CD4-positive, alpha-beta T cell treated with Interleukin-17A for 1 hour (primary cell): ENCODE measurements at places on chromosomes 12 and 14.
A peak's percentile ranks its signal among the peaks of the same experiment; 100 is the strongest.

DNA sequence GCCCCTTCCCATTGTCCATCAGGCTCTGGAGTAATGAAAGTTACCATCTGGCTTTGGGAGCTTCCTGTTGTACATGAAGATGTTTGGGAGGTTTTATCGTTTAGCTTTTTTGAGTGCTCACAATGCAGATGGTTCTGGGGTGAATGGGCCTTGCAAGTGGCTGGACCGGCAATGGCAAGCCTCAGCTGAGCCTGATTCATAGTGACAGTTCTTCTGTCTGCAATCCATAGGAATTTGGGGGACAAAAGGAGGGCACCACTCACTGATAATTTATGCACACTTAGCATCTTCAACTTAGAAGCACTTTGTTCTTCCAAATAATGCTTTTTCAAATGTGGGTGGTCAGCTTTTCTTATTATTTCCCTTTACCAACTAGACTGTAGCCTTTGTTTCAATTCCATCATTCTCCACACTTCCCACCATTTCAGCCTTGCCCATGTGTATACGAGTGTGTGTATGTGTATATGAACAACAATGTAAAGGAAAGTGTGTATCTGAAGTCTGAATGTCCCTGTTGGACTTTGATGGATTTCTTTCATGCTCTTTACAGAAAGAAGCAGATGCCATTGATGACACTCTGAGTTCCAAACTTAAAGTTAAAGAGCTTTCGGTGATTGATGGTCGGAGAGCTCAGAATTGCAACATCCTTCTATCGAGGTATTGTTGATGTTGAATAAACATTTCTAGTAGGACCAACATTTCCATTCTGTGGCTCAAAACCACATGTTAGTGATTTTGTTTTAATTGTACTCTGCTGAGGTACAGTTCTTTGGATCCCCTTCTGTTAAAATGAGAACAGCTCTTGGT, 125.5 kb downstream of the GPR135 start:
- DNase-seq: no peak

DNA sequence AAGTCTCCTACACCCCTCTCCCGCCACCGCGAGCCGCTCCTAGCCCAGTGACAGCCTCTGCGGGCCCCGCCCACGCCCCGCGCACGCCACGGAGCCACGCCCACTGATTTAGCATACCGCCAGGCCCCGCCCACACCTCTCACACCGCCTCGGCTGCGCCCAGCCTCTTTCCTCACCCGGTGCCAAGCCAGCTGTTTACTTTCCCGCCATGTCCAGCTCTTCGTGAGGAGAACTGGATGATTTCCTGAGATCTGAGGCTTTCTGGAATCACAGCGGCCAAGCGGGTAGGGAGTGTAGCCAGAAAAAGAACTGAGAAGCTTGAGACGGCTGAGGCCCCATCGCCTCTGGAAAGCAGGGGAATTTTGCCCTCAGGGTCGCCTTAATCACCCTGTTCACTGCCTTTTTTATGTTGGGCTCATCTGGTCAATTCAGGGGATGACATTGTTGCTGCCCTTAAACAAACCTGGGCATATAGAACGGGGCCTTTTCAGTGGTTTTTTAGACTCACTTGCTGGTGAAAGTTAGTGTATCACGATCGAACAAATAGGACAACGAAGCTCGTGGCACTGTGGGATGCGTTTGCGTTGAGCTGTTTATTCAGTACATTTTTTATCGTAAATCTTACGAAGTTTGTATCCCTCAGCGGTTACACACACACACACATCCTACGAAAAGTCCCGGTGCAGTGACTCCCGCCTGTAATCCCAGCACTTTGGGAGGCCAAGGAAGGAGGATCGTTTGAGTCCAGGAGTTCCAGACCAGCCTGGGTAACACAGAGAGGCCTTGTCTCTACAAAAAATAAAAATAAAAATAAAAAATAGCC, at the start of gene RNF212B:
TSS of gene RNF212B (plus strand) at position 165 of the 823 bp plus-strand sequence. CDS start 2,410 bp downstream, outside the sequence.
- DNase-seq: peak; percentile 70

DNA sequence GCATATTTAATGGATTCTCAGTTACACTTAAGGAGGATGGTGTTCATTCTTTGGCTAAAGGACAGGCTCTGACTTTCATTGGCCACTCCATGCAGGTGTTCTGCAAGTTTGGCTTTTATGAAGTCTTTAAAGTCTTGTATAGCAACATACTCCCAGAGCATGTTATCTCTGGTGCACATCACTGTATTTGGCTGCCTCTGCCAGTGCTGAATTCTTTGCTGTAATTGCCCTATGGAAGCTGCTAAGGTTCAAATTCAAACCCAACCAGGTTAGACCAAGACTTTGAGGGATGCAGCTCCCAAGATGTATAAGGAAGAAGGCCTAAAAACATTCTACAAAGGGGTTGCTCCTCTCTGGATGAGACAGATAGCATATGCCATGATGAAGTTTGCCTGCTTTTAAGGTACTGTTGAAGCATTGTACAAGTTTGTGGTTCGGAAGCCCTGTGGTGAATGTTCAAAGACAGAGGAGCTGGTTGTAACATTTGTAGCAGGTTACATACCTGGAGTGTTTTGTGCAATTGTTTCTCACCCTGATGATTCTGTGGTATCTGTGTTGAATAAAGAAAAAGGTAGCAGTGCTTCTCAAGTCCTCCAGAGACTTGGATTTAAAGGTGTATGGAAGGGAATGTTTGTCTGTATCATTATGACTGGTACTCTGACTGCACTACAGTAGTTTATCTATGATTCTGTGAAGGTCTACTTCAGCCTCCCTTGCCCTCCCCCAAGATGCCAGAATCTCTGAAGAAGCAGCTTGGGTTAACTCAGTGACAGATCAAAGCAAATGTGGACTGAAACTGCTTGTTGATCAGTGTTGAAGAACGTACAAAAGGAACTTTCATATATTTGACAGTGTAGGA, 19.4 kb downstream of the TMEM116 start:
- DNase-seq: peak; percentile 56

DNA sequence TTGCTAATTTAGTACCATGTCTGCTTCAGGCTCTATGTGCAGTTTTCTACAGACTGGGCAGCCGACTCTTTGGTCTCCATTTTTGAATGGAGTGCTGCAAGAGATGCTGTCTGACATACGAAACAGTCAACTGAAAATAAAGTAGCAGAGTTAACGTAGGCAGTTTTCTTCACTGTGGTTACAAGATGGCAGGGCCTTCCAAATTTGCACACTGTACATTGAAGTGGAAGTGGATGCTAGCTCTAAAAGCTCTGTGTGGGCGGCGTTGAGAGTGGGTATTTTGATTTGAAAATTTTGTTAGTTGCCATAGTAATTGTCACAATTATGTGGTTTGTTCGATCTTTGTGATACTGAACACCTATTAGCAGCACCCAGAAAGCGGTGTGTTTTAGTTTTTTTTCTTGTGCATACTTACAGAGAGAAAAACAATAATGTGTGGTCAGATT, 154.9 kb upstream of the ATP2B1 start:
- DNase-seq: peak; percentile 93

DNA sequence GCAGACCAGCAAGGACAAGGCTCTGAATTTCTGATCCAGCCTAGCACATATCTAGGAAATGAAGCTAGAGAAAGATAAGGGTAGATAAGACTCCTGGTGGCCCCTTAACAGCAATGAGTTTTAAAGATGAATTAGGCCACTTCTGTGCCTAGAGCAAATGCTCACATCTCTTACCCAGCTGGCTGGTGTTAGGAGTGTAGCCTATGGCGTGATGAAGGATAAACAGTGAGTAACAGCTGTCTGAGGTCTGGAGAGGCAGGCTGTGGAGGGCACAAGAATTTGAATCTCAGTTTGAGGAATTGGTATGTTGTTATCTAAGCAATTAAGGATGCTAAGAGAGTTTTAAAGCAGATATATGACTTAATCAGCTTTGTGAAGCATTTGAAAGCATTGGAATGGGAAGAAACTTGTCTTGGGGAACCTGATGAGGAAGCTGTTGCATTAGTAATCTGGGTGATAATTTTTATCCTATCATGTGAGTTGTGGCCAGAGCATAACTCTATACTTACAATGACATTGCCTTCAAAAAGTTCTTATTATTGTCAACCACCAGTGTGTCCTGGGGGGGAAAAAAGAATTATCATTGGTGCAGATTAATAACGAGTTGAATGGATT, 161.8 kb downstream of the SRGAP1 start:
- no peak for DNase-seq

DNA sequence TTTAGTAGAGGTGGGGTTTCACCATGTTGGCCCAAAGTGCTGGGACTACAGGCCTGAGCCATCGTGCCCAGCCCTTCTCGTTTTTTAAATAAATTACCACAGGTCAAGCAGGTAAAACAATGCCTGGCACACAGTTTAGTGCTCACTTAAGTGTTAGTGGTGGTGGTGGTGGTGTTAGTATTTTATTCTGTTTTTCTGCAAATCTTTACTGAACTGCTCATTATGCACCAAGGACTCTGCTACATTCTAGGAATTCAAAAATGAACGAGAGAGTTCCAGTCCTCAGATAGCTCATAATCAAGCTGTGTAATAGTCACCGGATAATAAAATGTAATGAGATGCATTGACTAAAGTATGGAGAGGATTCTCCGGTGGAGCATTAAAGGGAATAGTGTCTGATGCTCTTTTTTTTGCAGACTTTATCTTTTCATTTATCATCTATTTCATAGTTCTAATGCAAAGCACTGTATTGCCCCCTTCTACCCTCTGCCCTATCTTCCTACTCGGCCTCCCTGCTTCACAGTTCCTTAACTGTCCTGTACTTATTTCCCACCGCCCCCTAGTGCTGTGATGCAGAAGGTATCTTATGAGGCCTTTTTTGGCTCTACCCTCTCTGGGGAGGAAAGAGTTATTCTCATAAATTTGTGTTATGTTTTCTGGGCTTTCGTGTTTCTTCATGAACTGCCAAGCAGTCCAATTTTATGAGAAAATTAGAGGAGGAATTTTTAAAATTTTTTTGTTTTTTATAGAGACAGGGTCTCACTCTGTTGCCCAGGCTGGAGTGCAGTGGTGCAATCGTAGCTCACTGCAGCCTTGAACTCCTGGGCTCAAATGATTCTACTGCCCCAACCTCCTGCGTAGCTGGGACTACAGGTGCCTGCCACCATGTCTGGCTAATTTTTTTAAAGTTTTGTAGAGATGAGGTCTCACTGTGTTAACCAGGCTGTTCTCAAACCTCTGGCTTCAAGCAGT, 1.0 kb downstream of the ITFG2 start:
- peak; percentile 67 for DNase-seq

DNA sequence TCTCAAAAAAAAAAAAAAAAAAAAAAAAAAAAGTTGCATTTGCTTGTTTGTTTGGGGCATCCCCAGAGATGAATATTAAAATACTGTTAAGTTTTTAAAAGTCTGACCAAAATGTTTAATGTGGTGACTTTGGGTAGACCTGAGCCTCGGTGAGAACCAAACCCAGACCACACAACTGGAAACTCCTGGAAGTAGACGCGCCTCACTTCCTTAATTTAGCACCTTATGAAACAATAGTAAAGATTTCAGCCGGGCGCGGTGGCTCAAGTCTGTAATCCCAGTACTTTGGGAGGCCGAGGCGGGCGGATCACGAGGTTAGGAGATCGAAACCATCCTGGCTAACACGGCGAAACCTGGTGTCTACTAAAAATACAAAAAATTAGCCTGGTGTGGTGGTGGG, 9.3 kb downstream of the NFKBIA start:
- DNase-seq: peak; percentile 37
